ENCODE measurements at places on chromosomes 1 and 21.

DNA sequence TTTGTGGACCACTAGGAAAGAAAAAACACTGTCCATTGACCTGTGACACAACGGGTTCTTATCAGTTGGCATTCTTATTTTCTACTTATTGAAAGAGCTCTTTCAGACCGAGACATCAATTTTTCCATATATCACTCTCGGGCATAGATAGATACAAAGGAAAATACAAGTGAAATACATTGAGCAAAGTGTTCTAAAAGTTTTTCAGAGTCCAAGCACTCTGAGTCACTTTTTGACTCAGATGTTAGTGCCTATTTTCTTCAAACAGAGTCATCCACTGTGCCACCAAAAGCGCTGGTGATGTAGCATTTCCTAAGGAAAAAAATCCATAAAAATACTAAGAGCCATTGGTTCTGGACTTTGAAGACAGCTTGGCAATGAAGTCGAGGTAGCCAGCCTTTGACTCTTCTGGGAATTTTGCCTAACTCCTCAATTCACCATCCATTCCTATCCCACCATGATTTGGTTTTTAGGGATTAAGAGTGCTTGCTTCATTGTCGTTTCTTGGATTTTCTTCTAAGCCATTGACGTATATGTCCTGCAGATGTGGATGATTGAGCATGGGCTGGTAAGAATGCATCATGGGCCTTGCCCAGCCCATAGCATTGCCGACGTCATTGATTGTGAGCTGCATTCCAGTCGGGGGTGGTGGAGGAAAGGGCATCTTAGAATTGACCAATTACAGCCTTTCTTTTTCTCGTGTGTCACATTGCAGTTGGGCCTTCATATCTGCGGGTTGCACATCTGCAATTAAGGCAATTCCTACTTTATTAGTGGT lies 10.6 kb downstream of the GALNT2 start:
- DNase-seq = peak; percentile 49

- DNase-seq = no peak
Observed at GRCh38 chr1:20578062-20578461, 10.8 kb upstream of the CDA start.

- no peak for DNase-seq
Observed at GRCh38 chr1:111354584-111354983, 63.9 kb downstream of the CHIA start.

DNA sequence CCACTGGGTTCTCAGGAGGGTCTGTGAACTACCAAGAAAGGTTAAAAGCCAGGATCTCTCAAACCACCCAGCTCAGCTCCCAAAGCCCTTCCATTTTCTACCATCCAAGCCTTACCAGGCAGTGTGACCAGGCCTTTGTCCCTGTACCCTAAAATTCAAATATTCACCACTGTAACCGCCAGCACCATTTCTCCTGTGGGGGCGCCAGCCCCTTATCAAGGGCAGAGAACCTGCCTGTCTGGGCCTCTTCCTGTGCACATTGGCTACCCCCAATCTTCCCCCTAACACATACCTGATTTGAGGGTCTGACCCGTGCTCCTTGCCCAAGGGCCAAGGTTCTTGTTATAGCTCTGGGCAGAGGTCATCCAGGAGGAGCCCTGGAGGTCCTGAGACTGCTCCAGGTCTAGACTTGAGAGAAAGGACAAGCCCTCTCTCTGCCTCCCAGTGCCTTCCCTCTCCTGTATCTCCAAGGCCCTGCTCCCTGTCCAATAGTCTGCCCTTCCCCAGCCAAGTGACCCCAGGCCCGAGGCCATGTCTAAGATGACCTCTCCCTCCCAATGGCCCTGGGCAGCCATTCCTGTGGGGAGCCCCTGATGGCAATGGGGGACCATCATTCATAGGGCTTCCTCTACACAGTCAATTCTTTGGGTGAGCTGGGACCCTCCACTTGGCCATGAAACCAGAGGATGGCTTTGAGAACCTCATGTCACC lies 78.5 kb downstream of the FHAD1 start:
- DNase-seq = no peak

- DNase-seq = no peak
Observed at GRCh38 chr1:31105646-31106045, 40.1 kb upstream of the PUM1 start.

DNA sequence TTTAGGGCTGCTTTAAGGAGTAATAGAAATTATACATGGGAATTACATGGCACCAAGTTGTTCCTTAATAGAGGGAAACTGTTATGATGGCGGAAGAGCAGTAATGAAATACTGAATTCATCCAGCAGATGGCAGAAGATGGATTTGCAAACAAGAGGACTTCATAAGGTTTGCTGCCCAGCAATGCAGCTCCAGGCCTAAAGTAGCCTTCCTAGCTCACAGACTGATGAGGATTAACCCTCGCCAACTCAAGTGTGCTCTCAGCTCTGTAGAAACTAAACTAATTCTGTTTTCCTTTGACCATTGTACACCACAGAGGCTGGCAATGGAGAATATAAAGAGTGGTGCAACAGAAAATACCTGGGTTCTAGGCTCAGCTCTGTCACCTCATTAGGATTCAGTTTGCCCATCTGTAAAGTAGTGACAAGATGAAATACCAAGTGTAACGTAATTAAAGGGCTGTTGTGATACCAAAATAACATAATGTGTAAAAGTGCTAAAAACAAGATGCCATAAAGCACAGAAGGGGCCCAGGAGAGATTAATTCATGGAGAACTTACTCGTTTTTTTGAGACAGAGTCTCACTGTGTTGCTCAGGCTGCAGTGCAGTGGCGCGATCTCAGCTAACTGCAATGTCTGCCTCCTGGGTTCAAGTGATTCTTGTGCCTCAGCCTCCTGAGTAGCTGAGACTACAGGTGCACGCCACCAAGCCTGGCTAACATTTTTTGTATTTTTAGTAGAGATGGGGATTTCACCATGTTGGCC lies 102.4 kb upstream of the SERBP1 start:
- DNase-seq = peak; percentile 89

- DNase-seq = no peak
Observed at GRCh38 chr1:111629190-111629954, 9.8 kb downstream of the RAP1A start.

DNA sequence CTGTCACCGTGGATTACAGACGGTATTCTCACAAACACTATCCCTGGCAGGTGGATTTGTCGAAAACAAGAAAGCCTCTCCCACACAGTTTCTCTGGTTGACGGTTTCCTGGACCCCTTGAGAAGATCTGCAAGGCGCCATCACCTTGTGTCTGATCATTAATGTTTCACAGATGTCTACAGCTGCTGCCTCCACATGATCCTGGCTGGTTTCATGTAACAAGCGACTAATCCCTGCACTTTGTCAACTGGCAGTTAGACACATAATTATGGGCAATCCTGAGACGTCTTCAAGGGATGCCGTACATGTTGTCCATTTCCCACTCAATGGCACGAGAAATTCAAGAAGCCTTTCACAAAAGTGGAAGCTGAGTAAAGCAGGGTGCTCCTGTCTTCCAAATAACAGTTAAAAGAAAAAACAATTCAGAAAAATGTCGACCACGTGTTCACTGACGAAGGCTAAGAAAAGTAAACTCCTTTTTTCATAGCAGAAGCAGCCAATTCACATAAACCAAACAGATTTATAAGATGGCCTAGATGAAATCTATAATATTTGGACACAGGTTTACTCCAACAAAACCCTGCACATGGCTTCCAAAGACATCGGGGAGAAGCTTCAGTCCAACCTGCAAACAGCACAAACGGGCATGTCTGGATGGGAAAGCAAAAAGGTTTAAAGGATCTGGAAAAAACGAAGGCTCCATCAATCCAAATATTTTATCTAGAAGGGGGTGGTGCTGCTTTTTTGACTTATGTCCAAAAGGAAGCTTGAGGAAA lies 52.2 kb downstream of the CAPZB start:
- DNase-seq = no peak

GRCh38 chr1:206823727-206824126 lies 41.7 kb upstream of the IL20 start:
- DNase-seq = no peak

GRCh38 chr1:175755516-175756070 lies 12.2 kb upstream of the TNR start:
- no peak for DNase-seq

DNA sequence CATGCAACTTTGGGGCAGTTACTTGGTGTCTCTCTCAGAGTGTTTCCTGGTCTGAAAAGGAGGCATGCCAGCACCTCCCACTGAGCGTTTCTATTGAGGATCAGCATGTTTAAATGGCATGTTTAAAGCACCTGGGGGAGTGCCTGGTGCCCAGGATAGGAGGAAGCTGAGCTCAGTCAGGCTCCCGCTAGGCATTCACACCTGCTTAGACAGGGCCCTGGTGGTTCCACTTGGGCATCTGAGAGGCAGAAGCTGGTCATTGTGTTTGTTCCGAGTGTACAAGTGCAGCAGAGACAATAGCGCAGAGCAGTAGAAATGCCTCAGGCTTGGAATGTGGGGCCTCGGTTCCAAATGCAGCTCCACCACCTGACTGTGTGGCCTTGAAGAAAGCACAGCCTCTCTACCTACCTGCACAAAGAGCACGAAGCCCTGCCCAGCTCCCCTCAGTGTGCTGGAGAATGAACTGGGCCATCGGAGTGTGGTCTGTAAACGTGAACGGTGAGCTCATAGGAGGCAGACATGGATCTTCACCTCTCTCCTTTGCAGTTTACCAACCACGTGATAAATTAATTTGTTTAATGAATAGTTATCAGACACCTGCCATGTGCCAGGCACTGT lies 20.3 kb upstream of the TMEM222 start:
- DNase-seq = no peak

DNA sequence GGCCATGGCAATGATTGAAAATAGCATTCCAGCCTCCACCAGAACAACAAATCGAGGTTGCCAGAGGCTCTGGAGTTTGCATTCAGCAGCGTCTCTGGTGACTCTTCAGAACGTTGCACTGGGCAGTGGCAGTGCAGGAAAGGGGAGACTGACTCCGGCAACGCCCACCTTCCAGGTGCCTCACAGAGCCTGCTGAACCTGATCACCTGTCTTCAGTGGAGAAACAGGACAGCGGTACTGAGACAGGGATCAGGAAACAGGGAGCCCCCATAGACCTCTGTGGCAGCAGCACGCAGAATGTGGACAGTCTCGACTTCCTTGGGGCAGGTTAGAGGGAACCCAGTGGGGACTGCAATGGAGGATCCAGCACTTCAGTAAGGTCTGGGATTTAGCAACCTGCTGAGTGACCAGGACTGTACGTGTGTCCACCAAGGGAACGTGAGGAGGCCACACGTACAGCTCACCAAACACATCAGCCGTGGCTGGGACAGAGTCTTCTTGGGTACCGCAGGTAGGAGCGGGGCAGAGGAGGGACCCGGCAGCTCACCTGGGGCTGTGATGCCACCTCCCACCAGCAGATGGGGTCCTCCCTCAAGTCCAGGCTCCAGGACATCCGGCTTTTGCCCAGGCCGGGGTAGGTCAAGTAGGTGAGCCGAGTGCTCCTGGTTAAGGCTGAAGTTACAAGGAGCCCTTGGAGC lies 128.6 kb downstream of the PRDM2 start:
- DNase-seq = peak; percentile 79

- DNase-seq = no peak
Observed at GRCh38 chr1:211885747-211886522, 55.4 kb upstream of the LPGAT1 start.

DNA sequence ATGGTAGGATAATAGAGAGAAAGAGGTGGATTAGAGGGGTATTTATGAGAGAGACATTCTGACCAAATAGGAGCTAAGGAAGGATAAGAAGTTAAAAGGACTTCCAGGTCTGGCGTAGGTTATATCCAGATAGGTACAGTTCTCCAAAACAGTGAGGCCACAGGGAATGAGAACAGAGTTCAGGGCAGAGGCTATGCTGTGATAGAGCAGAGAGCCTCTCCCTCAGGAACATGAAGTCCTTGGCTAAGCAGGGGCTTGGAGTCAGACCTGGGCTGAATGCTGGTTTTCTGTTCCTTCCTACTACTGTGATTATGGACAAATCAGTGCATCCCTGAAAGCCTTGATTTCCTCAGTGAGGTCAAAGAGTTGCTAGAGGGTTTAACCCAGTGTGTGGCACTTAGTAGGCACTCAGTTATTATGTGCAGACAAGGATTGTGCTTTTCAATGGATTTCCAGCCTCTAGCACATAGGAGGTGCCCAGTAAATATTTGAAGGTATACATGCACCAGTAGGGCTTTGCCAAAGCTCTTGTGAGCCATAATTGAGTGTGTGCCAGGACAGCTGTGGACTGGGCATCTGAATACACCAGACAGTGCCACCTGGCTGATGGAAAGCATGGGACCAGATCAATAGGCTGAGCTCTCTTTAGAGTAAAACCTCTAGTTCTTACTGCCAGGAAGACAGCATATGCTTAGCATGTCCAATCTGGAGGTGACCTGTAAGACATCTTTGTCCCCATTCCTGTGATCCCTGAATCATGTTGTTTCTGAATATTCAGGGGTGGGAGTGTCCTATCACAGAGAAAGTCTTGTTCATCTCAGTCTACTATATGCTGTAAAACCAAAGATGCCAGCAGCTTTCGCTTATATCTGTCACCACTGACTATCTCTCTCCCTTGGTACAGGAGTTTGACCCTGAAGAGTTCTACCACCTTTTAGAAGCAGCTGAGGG lies 111.1 kb downstream of the PIK3R3 start:
- no peak for DNase-seq

DNA sequence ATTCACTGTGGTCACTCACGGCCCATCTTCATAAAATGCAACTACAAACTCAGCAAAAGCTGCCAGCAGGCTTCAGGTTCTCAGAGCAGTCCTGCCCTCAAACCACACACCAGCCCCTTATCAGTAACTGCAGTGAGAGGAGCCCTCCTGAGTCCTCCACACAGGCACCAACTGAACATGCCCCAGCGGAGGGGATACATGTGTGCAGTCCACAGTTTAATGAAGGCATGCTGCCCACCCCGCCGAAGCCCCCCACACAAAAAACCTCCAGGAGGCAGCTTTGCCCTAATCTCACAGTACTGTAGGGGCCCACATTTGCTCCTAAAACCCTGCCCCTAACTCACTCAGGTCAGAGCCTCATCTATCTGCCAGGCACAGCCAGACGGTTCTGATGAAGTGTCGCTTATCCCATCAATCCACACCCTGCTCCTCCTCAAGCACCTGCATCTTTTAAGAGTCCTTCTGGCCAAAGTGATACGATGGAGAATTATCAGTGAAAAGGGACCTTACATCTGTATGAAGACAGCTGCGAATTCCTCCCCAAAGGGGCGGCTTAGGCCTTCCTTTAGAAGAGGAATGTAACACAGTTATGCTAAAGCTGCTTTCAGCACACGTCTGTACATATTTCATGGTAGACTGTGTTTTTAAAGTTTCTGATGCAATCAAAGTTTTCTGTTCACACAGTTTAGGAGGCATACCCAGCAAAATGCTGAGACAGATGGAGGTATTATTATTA lies 3.5 kb downstream of the ABCB10 start:
- DNase-seq = peak; percentile 2

DNA sequence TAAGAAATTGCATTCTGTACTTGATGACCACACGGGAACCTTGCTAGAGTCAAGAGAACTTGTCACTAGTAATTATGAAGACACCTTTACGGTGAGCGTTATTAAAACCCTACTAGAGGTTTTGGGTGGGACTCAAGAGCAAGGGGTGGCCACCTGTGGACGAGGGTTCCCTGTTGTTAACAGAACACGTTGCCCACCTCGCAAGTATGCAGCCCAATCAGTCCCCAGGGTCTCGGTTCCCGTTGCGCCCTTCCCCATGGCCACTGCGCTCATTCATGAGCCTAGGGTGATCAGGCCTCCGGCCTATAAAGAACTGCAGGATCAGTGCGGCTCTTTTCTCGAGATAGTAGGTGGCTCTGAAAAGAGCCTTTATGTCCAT lies 30.2 kb upstream of the RNF187 start:
- no peak for DNase-seq

- DNase-seq = peak; percentile 54
Observed at GRCh38 chr1:153945795-153946621, 510 bp downstream of the DENND4B start.

Measured in mesendoderm (in vitro differentiated cells).